ENCODE measurements at places on chromosomes 16 and 17.

DNA sequence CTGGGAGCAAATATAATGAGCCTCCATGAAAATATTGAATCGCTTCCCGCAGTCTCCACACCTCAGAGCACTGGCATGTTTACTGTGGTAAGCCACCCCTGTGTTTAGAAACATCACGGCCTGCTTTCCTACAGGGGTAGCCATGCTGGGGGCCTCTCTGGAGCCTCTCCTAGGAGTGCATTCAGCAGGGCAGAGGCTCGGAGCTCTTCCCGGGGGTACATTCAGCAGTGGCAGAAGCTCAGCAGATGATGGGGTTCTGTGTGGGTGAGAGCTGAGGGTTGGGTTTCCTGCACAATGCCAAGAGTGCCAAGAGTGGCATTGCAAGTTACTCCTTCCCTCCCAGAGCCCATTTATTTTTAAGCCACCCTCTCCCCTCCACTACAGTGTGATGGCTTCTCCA, 386.6 kb downstream of the SEC14L1 start:
- DNase-seq: no peak

- DNase-seq: no peak
These were observed 345.3 kb upstream of the TNRC6C start for GRCh38 chr17:77613218-77613617.

DNA sequence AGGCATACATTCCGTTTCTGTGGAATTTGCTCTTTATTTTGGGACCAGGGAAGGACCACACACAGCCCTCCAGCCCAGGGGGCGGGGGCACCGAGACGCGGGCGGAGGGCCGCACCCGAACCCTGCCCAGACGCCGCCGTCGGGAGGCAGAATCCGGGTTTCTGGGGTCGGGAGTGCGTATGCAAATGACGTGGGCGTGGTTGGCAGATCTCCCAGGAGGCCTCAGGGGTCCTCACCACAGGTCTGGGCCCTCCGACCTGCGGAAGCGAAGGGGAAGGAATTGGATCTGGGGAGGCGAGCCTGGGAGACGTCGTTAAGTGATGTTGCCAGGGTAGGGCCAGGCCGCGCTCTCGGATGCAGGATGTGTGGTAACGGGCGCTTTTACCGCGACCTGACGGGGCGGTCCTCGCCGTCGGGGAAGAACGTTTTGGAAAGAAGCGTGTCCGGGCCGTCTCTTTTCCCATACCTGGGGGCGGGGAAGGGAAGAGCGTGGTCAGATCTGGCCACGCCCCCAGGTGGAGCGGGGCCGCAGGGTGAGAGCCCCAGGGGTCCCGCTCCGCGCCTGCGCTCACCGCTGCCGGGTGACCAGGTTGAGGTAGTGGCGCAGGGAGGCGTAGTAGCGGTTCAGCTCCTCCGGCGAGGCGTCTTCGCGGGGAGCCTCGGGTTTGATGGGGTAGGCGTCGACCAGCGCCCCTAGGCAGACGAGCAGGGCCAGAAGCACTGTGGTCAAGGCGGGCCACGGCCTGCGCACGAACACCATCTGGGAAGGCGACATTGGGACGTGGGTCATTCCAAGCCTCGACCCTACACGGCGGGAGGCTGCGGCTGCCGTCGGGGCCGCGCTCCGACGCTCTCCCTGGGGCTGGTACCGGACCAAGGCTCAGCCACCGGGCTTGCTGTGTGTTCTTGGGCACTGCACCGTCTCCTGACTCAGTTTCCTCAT, 745 bp downstream of the PYY start:
- no peak for DNase-seq

- DNase-seq: peak; percentile 47
These were observed 367 bp downstream of the MGRN1 start for GRCh38 chr16:4624827-4625559.
